ENCODE measurements at places on chromosomes 6 and 20. TPM values are rescaled to one million over a fixed set of nuclear protein-coding genes. Genes with fewer than 3 reads are reported as not detected.

DNA sequence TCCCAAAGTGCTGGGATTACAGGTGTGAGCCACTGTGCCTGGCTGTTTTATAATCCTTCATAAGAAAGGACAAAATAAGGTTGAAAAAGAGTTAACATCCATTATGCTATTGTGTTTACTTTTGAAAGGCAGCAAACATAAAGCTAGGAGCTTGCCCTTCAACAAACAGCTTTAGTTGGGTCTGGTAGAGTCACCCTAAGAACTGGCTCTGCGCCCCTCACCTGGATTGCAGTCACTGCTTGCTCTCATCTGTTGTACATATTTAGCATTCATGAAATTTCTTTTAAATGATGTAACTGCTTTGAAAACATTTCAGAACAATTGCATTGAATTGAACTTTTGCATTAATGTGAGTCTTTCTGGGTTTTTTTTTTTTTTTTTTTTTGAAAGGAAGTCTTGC, 38.9 kb downstream of the JARID2 start:
- no peak for DNase-seq

- DNase-seq = peak; percentile 61
These were observed 9.3 kb upstream of the NQO2 start for GRCh38 chr6:2990248-2990931.

Gene C6orf141
- 1.5 TPM for total RNA-seq

Gene C6orf163
- 2.3 TPM for total RNA-seq

GRCh38 chr20:9831032-9831431, 7.8 kb downstream of the PAK5 start:
- DNase-seq = no peak

Data from upper lobe of left lung (tissue), 6 donors.